ENCODE measurements at places on chromosomes 6 and 20.
A peak's percentile ranks its signal among the peaks of the same experiment; 100 is the strongest.

DNA sequence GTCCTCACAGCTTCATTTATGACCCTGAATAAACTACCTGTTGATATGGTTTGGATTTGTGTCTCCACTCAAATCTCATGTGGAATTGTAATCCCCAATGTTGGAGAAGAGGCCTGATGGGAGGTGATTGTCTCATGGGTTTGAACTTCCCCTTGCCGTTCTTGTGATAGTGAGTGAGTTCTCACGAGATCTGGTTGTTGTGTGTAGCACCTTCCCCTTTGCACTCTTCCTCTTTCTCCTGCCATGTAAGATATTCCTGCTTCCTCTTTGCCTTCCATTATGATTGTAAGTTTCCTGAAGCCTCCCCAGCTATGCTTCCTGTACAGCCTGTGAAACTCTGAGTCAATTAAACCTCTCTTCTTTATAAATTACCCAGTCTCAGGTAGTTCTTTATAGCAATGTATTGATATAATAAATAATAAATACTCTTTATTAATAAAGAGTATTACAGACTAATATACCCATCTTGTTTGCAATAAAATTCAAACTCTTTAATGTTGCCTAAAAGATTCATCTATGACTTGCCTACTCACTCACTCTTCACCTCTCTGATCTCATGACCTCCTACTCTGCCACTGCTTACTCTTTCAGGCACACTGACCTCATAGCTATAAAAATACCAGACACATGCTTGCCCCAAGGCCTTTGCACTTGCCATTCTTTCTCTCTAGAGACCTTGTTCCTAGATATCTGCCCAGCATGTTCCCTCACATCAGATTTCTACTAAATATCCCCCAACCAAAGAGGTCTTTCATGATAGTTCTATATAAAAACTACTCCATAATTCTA is 256.4 kb upstream of the MARCKS start:
- no peak for DNase-seq

- DNase-seq: no peak
Observed at GRCh38 chr6:118092086-118092485, 185.0 kb downstream of the SLC35F1 start.

GRCh38 chr6:128598571-128598970 is 78.2 kb upstream of the PTPRK start:
- no peak for DNase-seq

GRCh38 chr6:70886661-70887060 is 70.2 kb downstream of the B3GAT2 start:
- no peak for DNase-seq

DNA sequence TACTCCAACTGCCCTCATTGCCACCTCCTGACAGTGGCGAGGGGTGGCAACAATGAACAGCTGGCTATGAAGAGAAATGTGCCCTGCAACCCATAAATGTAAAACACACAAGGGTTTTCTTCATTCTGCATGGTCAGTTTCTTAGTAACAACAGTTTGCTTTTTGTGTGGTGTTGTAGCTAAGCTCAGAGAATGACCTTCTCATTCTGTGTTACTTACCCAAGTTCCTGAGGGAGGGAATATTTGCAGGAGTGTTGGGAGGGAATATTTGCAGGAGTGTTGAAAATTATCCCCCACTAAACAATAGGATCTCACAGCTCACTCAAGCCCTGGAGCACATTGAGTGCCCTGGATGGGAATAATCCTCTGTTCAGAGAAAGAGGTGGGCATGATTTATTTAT is 456.4 kb upstream of the CDH4 start:
- DNase-seq: no peak

- DNase-seq: no peak
Observed at GRCh38 chr6:378090-378957, 13.2 kb upstream of the IRF4 start.

- no peak for DNase-seq
Observed at GRCh38 chr6:141024526-141024925, 1108.2 kb upstream of the GJE1 start.

GRCh38 chr6:112196306-112196705 is 58.1 kb downstream of the LAMA4 start:
- DNase-seq: no peak

DNA sequence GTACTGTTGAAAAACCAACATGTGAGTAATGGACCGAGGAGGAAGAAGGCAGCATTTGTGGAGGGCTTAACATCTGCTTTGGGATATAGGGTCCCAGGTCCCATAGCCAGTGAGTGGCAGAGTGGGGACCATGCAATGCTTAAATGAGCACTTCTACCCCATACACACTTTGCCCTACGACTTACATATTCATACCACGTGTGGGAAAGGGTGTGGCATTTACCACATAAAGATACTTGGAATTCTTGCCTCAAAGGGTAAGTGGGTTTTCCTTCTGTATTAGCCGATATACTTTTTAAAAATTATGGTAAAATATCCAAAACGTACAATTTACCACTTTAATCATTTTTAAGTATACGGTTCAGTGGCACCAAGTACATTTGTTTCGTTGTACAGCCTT is 199.3 kb downstream of the BACH2 start:
- no peak for DNase-seq

DNA sequence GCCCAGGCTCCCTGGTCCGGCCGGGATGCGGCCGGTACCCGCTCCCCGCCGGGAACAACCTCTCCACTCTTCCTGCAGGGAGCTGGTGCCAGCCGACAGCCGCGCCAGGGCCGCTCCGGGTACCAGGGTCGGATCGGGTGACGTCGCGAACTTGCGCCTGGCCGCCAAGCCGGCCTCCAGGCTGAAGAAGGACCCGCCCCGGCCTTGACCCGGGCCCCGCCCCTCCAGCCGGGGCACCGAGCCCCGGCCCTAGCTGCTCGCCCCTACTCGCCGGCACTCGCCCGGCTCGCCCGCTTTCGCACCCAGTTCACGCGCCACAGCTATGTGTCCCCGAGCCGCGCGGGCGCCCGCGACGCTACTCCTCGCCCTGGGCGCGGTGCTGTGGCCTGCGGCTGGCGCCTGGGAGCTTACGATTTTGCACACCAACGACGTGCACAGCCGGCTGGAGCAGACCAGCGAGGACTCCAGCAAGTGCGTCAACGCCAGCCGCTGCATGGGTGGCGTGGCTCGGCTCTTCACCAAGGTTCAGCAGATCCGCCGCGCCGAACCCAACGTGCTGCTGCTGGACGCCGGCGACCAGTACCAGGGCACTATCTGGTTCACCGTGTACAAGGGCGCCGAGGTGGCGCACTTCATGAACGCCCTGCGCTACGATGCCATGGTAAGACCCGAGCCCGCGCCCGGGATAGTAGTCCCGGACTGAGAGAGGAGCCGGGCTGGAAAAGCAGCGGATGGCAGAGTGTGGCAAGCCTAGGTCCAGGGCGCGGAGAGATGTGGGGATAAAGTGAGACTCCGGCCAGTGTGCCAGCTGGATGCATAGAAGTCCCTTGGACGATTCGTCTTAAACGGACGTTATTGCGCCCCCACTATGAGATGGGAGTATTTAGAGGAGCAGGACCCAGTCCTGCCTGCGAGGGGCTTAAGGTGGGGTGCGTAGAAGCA is at the start of gene NT5E:
Gene NT5E, plus strand, starts transcription at position 266 of the 942 bp plus-strand sequence. Its CDS starts 57 bp downstream, at position 323.
- DNase-seq: peak; percentile 49

DNA sequence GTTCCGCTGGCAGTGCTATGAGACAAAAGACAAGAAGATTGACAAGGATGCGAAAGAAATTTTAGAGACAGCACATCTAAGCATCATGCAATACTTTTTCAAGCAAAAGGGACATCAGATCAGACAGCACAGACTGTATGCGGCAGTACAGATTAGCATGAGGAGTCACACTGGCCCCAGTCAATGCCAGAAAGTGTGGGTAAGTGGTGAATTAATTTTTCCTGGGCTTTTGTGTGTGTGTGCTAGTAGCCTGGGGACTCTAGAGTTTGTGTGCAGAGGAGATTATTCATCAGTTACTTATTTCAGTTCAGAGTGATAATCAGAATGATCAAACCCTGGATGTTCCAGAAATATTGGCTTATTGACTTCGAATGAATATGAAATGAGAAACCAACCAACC is 47.2 kb downstream of the LAMA4 start:
- DNase-seq: no peak

DNA sequence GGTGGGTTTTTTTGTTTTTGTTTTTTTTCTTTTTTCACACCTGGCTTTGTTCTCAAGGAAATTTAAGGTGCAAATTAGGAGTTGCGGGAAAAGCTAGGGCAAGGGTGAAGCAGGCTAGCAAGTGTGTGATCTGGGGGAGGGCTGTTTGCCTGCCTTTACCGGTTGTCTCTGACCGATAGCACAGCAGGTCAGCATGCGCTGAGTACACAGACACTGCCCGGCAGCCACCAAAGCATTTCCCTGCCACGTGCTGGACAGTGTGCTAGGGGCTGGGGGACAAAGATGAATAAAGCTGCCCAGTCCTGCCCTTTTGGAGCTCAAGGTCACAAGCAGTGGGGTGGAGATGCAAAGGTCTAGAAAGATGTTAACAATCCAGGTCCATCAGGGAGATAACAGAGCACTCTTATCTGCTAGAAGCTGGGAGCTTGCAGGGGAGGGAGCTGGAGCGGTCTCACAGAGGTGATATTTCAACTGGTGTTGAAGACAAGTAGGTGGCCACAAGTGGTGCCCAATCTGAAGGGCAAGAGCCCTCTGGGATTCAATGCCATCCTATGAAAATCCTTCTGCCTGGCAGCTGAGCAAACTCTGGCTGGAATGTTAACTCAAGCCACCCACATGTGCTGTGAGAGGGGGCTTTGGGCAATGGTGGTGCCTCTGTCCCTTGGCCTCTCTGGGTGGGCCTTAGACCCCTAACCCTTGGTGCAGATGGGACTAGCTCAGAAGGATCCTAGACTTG is 24.5 kb downstream of the TTBK1 start:
- no peak for DNase-seq

- DNase-seq: no peak
Observed at GRCh38 chr6:32116674-32117073, 7.5 kb upstream of the TNXB start.

GRCh38 chr6:88492241-88492640 is 326.1 kb upstream of the CNR1 start:
- DNase-seq: no peak

DNA sequence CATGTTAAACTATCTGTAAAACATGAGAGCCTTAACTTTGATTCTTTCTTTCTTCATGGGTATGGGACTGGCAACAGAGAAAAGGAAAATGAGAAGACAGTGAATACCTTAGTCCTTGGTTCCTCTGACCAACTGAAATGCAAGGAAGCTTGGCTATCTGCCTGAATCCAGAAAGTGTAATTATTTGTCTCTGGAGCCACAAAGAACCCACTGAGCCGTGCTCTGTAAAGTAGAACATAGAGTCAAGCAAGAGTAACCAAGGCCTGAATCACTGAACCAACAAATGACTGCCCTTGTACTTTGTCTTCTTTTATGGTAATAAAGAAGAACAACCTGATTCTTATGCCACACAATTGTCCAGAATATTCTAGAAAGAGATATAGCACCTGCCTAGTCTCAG is 27.6 kb downstream of the PKHD1 start:
- DNase-seq: no peak

DNA sequence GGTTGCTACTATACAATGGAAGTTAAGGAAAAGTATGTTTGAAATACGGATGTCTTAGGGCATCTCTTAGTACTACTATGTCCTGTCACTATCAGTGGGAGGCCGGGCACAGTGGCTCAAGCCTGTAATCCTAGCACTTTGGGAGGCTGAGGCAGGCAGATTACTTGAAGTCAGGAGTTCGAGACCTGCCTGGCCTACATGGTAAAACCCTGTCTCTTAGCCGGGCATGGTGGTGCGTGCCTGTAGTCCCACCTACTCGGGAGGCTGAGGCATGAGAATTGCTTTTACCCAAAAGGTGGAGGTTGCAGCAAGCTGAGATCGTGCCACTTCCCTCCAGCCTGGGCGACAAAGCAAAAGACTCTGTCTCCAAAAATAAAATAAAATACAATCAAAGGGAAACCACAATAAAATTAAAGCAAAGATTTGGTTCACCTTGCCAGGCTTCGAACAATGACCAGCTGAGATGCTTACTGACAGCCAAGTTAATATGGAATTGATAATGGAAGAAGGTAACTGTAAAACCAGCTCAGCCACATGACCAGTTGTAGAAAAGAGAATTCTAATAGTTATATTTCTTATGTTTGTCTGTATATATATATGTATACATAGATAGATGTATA is 6.5 kb downstream of the CD24 start:
- no peak for DNase-seq

DNA sequence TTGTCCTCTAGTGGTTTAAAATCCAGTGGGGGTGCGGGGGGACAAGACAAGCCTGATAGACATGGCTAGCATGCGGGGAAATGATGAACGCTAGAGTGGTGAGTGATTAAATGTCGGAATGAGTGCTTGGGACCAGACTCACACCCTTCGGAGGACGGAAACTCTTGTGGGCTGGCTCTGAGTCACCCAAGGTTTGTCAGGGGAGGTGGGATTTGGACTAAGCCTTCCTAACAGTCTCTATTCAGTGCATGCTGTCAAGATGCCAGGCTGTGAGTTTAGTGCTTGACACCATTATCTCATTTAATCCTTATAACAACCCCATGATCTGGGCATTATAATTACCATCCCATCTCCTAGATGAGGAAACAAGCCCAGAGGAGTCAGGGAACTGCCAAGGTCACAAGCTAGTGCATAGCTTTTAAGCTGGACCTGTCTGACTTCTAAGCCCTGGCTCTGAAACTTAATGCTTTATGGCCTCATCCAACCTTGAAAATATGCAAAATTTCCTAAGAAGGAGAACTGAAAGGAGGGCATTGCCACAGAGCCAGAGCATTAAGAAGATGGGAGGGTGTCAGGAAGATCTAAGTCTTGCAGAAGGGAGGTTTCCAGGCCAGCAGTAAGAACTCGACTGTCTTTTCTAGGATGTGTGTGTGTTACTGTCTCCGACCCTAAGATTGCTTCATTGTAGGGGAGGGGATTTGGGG is 168.7 kb upstream of the LRFN2 start:
- no peak for DNase-seq

DNA sequence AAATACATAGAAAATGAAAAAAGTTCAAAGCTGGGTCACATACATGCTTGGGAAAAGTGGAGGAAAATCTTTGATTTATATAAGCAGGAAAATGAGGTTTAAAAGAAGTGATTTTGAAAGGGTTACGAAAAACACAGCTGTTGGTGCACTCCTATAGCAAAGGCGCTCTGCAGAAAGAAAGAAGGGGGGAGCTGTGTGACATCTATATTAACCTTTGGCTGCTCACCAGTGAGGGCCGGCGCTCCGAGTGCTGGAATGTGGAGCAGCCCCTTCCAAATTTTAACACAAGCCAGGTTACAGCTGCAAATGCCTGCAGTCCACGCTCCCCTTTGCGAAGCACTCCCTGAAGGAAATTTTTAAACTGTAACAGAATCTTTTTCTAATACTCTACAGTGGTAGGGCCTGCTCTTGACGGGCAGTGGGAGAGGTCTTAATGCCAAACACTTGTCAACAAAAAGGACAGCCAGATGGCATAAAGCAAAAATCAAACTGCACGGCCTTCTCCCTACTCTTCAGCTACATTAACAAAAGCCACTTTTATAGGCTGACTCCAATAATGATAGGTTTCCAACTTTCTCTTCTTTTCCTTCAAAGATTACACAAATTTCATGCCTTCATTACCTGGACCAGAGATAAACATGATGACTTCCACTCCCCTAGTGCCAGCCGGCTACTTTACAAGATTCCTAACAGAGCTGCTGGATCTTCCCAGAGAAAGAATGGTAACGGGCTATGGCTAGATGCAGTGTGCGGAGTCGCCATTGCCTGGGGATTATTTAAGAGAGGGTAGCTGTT is 4.8 kb downstream of the BMP7 start:
- DNase-seq: no peak

Data from thoracic aorta (tissue), 2 donors.